ENCODE measurements at places on chromosomes 1 and 21. TPM values are rescaled to one million over a fixed set of nuclear protein-coding genes. Genes with fewer than 3 reads are reported as not detected.

DNA sequence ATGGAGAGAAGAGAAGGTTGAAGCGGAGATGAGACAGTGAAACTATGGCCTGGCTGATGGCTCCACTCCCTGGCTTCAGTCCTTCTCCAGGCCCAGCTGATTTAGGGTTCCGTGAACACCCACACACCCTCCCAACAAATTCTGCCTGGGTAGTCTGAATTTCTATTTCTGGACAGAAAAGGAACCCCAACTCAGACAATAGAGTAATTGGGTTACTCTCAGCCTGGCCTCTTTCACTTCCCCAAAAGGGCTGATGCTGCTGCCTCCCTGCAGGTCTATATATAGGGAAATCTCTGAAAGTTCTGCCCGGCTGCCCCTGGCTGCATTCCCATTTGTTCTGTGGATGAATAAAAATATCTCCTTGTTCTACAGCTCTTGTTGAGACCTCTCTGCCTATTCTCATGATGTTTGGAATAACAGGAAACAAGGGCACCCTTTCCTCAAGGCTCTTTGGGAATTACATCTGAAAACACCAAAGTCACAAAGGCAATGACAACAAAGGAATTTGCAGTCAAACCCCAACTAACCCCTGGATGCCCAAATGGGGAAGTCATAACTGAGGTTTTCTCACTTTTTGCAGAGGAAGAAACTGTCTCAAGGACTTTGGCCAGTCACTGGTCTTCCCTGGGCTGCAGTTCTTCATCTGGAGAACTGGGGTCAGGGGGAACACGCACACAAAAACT, 11.4 kb upstream of the ZSCAN20 start:
- no peak overlapping the region for H3K27ac ChIP-seq
- no peak overlapping the region for H3K4me3 ChIP-seq
- H3K36me3 ChIP-seq, result no peaks in the 10 kb centered on the region
- H3K4me1 ChIP-seq, result no peaks in the 10 kb centered on the region
- no peak for DNase-seq

DNA sequence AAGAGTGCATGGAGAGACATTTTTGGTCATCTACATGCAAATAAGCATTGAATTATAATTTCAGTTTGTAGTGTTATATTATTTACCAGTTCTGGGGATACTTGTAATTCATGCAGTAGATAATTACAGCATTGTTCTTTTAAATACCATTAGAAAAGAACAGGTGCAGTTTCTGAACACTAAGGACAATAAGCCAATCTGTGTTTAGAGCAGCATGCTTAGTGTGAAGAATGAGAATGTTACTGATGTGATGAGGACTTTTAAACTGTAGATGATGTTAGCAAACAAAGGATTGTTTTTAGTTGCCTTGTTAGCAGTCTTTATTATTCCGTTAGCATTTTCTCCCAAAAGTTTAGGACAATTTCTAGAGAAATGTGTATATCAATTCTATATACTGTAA, 348.3 kb downstream of the BRINP3 start:
- H3K4me3 ChIP-seq, result no peak overlapping the region
- DNase-seq, result no peak
- no peaks in the 10 kb centered on the region for H3K27me3 ChIP-seq
- no peaks in the 10 kb centered on the region for H3K36me3 ChIP-seq
- H3K4me1 ChIP-seq, result no peaks in the 10 kb centered on the region

- H3K4me1 ChIP-seq, result peaks cover 22% of the 10 kb centered on the region
- H3K27ac ChIP-seq, result no peak overlapping the region
- no peak for DNase-seq
- H3K4me3 ChIP-seq, result no peak overlapping the region
- no peaks in the 10 kb centered on the region for H3K36me3 ChIP-seq
Observed at GRCh38 chr1:227886503-227886961, 61.2 kb downstream of the WNT9A start.

- no peak overlapping the region for H3K27ac ChIP-seq
- H3K27me3 ChIP-seq, result no peaks in the 10 kb centered on the region
- peaks cover 46% of the 10 kb centered on the region for H3K36me3 ChIP-seq
Observed at GRCh38 chr21:42543106-42543847, 29.6 kb downstream of the SLC37A1 start.

- H3K4me1 ChIP-seq, result no peaks in the 10 kb centered on the region
- H3K4me3 ChIP-seq, result no peak overlapping the region
- no peaks in the 10 kb centered on the region for H3K36me3 ChIP-seq
Observed at GRCh38 chr1:177862916-177863315, 106.9 kb downstream of the SEC16B start.

MYOM3 gene
- not detected for total RNA-seq

ACTL8 gene
- not detected for total RNA-seq

SETSIP gene
- not detected for total RNA-seq

ZFP69B gene
- total RNA-seq, result 5.7 TPM

TAL1 gene
- 0.07 TPM for total RNA-seq
